ENCODE measurements at places on chromosomes 11 and 22.

- no peak for DNase-seq
Measured at GRCh38 chr22:36613958-36614357, 85.0 kb upstream of the EIF3D start.

- DNase-seq: no peak
Measured at GRCh38 chr11:841981-842369, 354 bp downstream of the POLR2L start.

DNA sequence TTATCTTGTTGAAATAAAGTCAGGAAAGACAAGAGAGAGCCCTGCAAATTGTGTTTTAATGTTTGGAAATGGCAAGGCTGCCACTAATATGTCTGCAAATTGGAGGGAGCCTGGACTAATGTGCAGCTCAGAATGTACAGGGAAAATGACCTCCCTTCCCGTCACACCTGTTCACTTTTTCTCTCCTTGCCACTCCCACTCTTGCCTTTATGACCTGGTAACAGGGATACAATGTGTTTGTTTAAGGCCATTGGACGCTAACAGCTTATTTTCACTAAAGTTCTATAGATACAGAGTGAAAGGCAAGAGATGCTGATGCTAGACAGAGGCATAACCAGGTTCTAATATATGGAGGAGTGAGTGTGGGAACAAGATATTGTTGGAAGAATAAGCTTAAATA, 203.9 kb downstream of the RAB38 start:
- DNase-seq: no peak

- no peak for DNase-seq
Measured at GRCh38 chr22:47808886-47809620, 1046.6 kb downstream of the TBC1D22A start.

- DNase-seq: no peak
Measured at GRCh38 chr11:106507645-106508306, 430.3 kb downstream of the AASDHPPT start.

- DNase-seq: no peak
Measured at GRCh38 chr22:44328762-44329161, 16.0 kb upstream of the SHISAL1 start.

DNA sequence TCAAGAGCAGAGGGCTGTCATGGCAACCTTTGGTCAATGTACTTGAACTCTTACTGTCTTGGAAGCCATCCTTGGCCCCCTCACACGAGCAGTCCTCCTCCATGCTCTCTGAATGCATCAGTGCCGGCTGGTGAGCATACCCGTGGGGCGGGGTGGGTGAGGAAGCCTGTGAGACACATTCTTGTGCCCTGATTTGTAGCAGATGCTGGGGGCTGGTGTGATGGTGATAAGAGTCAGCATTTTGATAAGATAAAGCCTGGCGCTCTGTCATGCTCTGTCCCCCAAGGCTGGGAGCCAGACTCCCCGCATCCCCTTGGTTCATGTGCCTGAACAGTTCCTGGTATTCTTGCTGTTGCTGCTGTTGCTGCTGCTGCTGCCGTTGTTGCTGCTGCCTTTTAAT, 20.5 kb upstream of the APOA1 start:
- no peak for DNase-seq

DNA sequence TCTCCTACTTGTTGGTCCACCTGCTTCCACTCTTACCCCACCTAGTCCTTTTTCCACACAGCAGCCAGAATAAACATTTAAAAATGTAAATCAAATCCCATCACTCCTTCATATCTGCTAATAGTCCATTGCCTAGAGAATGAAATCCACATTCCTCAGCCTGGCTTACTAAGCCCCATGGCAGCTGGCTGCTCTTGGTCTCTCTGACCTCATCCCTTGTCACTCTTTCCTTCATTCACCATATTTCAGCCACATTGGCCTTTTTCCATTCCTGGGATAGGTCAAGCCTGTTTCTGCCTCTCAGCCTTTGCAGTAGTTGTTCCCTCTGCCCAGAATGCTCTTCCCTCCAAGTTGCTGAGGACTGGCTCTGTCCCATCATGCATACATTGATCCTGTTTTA, 512.8 kb downstream of the INSC start:
- no peak for DNase-seq

- peak; percentile 30 for DNase-seq
Measured at GRCh38 chr11:134244593-134244992, 8.6 kb downstream of the THYN1 start.

DNA sequence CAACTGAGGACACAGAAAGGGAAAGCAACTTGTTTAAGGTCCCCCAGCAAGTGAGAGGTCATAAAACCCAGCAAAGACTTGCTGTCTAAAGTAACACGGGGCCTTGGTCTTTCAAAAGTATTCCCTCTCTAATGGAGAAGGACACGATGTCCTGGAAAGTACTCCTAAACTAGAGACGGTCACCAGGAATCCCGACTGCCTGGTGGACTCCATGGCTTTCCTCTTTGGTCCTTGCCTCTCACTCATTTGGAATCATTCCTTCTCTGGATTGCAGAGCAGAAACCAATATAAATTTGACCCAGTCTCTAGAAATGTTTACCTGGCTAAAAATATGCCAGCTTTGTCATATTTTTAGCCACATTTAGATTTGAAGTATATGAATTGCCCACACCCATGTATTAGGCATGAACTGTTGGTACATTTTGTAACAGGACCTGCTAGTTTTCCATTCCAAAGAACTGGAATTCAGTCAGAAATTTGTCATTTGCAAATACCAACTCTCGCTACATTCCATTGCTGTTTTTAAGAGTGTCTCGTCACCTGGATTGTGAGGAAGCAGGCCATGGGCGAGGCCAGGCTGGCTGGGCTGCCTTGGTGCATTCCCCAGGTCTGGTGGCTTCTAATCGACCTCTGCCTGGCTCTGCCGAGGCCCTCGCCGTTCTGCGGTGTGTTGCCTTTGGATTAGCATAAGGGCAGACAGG, 12.9 kb downstream of the NAV2 start:
- DNase-seq: no peak

GRCh38 chr11:116603728-116604323, 169.0 kb downstream of the BUD13 start:
- no peak for DNase-seq

- no peak for DNase-seq
Measured at GRCh38 chr11:44269369-44270351, 40.3 kb downstream of the ALX4 start.

- DNase-seq: no peak
Measured at GRCh38 chr11:46200537-46201281, 76.8 kb upstream of the CREB3L1 start.

- no peak for DNase-seq
Measured at GRCh38 chr11:39011797-39012196, 2413.8 kb upstream of the RAG2 start.

- DNase-seq: no peak
Measured at GRCh38 chr11:31826536-31827438, 15.7 kb upstream of the PAX6 start.

DNA sequence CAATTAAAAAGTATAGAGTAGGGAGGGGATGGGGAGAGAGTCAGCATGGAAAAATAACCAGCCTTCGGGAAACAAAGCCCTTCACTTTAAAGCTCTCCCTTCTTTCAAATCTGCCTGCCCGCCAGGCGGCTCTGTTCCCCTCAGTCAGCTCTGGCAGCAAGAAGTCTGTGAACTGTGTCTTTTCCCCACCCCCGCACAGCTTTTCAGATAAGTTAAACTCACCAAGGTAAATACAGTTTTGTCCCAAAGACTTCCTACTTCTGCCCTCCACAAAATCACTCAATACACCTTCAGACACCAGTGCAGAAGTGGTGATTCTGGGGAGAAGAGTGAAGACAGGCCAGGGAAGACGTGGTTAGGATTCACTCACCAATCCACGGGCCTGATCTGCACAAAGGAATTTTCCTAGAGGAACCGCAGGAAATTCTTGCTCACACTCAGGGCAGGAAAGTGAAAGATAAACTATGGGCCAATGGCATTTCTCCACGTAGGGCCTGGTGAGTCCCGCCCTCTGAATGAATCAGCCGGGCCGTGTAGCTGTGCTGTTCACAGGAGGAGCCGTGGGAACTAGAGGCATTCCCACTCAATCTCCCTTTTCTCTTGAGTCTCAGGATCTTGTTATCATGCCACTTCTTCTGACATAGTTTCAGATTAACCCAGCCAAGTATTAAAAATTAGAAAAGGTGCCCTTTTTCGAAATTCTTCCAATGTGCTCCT, at the start of gene TRIM5:
TSS of gene TRIM5 (minus strand) at position 429 of the 717 bp plus-strand sequence. CDS start 4,897 bp downstream, outside the sequence.
- peak; percentile 48 for DNase-seq

- no peak for DNase-seq
Measured at GRCh38 chr22:20428496-20429253, 8.9 kb downstream of the SCARF2 start.

- no peak for DNase-seq
Measured at GRCh38 chr11:67248653-67249052, 17.6 kb upstream of the GRK2 start.

DNA sequence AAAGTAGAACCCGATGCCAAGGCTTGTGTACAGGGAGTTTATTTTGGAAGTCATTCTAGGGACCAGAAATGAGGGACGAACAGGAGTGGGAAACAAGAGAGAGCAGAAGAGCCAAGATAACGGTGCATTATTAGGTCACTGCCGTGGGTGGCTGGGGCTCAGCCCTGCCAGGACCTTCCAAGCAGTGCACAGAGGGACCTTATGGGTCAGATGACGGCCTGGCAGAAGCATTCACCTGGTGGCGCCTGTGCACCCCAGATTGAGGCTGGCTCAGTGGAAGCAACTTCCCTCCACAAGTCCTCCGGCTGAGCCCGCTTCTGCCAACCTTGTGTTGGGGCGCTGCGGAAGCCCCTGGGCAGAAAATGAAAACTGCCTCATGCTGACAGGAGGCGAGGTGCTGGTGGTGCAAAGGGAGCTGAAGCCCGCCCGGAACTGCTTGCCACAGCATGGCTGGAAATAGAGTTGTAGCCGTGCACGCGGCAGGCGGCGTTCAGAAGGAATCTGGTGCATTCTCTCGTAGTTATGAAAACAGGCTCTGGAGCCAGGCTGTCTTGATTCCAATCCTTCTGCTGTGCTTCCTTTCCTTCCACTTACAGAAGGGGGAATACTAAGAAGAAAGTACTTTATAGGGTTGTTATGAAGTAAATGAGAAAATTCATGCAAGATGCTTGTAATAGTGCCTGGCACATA, 22.2 kb upstream of the TP53I11 start:
- DNase-seq: no peak

- DNase-seq: no peak
Measured at GRCh38 chr11:86617502-86617901, 54.9 kb downstream of the ME3 start.

Data from GF-D8 (cell line).